GM18507 (cell line): ENCODE measurements at places on chromosomes 4 and X.

- no peak for DNase-seq
Observed at GRCh38 chr4:183182873-183183725, 84.0 kb downstream of the WWC2 start.

- DNase-seq, result no peak
Observed at GRCh38 chrX:40973619-40974018, 111.6 kb upstream of the USP9X start.

- no peak for DNase-seq
Observed at GRCh38 chr4:41935652-41936021, 408 bp downstream of the TMEM33 start.

DNA sequence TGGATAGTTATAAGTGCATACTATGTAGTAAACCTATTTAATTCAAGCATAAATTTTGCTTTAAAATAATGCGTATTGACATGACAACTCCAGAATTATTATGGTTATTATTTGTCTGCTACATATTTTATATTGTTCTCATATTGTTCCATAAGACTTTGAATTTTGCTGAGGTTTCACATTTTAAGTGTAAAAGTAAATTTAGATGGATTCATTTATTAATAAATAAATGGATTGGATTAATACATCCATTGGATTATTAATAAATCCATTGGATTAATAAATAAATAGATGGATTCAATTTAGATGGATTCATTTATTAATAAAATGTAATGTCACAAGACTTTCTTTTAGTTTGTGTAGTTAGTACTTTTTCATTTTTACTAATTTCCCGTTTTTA lies 1768.0 kb upstream of the PCDH10 start:
- DNase-seq, result no peak

DNA sequence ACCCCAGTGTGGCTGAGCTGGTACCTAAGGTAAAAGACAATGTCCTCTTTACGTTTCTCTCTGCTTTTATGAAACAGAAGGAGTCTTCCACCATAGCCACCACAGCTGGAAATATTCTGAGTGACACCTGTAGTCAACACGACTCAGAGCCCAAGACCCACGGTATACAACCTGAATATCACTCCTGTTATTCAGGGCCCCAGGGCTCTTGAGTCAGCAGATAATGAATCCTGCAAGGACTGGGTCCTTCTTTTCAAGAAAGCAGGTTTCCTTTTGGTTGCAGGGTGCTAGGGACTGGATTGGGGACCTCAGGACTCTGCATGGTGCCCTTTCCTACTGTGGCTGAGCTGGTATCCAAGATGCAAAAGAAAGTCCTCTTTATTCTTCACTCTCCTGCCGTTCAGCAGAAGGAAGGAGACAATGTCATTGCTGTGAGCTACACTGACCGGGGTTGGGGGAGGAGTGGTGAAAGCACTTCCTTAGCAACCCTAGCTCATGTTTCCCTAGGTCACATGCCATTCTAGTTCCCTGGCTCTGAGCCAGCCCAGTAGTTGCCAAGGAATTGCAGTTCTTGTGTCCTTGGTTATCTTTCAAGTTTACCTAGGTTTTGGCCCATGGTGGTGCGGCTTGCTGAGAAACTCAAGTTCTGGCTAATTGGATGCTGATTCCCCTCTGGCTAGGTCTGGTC lies 23.7 kb upstream of the UNC5C start:
- DNase-seq, result no peak

DNA sequence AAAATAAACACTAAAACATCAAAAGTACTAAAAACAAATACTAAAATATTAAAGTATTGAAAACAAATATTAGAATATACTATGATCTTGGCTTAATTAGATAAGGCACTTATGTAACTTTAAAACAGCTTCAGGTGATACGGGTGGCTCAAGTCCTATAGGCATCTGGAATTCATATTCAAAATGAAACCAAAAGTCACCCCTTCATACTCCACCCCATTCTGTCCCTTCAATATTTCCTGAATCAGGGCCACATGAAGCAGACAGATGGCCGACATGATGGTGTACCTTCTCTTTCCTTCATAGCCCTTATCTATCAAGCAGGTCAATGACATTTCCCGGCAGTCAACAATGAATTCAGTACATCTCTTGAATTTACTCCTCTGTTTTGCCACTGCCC lies 71.9 kb upstream of the MAGEB10 start:
- no peak for DNase-seq

GRCh38 chr4:66339007-66339406 lies 668.7 kb upstream of the EPHA5 start:
- DNase-seq, result no peak

DNA sequence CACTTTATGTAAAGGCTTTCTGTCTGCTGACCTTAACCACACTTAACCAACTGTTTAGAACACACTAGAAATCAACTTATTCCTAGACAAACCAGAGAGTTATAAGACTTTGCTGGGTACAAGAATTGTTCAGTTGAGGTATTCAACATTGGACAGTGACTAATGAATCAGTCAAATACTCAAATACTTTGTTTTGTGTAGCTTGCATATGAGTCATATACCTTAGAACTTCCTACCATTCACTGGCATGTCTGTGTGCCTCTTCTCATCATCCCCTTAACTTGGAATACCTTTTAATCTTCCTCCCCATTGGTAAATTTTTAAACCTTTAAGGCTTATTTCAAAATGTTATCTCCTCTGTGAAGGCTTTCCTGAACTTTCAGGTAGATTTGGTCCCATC lies 708.8 kb upstream of the GRIA3 start:
- no peak for DNase-seq

- DNase-seq, result no peak
Observed at GRCh38 chr4:5361968-5362367, 310.7 kb downstream of the STK32B start.

DNA sequence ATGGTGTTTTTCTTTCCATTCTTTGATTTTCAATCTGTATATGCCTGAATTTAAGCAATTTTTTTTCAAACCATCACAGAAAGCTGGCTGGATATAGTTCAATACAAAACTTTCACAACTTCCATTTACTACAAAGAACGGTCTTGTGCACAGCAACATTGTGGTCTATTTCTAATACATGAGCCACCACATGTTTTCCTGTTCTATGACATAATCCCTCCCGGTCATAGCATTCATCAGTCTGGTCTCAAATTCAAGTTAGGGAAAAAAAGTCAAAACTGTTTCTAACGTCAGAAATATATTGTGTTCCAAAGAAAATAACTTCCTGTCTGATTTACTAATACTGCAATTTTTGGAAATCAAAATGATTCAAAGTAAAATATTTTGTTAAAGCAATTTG lies 7.5 kb upstream of the CXCL6 start:
- no peak for DNase-seq

- no peak for DNase-seq
Observed at GRCh38 chrX:97490656-97491055, 606.9 kb downstream of the RPA4 start.

GRCh38 chr4:183674153-183674552 lies 15.1 kb downstream of the TRAPPC11 start:
- DNase-seq, result no peak

DNA sequence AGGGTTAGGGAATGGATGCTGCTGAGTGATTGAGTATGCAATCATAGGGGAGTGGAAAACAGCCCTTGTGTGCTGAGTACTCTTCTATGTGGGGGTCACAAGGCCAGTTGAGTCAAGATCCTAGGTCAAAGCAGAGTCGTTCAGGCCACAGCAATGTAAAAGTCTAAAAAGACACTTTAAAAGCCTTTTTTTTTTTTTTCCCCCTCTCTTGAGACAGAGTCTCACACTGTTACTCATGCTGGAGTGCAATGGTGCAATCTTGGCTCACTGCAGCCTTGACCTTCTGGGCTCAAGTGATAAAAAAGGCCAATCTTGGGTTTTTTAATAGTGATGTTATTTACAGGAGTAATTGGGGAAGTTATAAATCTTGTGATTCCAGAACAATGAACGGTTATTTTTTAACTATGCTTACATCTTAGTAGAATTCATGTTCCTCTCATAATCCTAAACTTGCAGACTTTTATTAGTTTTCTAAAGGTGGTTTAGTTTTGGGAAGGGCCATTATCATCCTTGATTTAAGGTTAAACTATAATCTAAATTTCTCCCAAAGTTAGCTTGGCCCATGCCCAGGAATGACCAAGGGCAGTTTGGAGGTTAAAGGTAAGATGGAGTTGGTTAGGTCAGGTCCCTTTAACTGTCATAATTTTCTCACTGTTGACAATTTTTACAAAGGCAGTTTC lies 82.2 kb upstream of the BMP2K start:
- no peak for DNase-seq

DNA sequence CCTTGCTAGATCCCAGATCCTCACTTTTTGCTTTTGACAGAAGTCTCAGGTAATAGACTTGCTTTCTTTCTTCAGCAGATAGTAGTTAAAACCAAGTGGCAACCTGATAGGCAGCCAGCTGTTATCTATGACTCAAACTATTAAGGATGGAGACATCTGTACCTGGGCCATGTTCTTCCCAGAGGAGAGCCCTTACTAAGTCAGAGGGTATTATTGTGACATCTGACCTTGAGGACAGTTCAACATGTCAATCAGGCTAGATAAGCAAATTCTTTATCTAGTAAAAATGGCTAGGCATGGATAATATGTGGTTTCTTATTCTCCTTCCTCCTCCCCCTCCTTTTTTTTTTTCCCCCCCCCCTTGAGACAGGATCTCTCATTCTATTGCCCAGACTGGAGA lies 39.2 kb downstream of the TRIM2 start:
- DNase-seq, result no peak

DNA sequence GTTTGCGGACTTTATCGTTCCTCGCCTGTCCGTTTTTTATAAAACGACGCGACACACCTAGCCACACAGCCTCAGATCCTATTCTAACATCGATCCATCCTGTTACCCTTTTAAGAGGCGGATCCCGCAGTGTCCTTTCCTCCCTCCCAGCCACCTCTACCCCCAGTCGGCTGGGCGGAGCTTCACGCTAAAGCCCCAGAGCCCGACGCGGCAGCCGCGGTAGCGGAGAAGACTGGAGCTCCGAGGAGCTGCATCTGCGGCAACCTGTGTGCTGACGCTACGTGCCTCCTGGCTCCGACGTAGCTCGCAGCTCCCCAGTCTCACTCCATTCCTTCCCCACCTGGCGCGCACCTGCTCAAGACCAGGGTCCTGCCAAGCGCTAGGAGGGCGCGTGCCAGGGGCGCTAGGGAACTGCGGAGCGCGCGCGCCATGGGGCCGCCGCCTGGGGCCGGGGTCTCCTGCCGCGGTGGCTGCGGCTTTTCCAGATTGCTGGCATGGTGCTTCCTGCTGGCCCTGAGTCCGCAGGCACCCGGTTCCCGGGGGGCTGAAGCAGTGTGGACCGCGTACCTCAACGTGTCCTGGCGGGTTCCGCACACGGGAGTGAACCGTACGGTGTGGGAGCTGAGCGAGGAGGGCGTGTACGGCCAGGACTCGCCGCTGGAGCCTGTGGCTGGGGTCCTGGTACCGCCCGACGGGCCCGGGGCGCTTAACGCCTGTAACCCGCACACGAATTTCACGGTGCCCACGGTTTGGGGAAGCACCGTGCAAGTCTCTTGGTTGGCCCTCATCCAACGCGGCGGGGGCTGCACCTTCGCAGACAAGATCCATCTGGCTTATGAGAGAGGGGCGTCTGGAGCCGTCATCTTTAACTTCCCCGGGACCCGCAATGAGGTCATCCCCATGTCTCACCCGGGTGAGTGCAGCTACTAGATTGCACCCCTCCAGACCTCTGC lies at the start of gene RNF128:
RNF128 (plus strand) TSS at position 217 of the 953 bp plus-strand sequence; CDS start at position 430, 213 bp downstream.
- no peak for DNase-seq

GRCh38 chr4:131339137-131339536 lies 1810.0 kb upstream of the PCDH10 start:
- DNase-seq, result no peak

DNA sequence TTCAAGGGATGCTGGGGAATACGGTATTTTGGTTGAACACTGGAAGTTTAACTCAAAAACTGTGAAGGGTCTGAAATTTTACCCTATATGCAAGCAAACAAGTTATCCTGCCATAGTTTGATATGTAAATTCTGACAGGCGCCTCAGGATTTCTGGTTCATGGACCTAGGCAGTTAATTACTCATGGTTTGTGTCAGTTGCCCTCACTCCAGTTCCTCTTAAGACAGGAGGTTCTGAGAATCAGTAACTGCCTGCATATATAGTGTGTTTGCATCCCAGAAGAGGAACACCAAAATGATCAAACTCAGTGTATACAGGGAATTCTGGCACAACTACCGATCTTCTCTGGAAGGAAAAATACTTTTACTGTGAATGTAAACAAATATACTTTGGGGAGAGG lies 360.4 kb upstream of the NWD2 start:
- no peak for DNase-seq

- DNase-seq, result no peak
Observed at GRCh38 chr4:82604522-82604921, 42.7 kb upstream of the TMEM150C start.

DNA sequence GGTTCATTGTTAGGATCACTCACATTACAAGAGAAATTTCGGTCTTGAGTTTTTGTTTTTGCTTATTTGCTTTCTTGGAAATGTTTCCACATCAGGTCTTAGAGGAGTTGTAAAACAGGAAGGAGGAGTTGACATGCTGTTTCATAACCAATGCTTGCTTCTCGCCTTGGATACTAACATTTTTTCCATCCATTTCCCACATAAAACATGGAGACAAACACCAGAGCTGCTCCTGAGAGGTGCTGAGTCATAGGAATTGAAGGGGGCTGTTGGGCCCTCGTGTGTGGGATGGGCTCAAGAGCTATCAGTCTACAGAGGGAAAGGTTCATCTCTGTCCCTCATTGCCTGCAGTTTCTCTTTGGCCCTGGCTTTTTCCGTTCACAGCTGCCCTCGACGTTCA lies 29.9 kb downstream of the TBL1X start:
- no peak for DNase-seq

GRCh38 chr4:98516042-98516440 lies 142.4 kb downstream of the TSPAN5 start:
- no peak for DNase-seq

GRCh38 chr4:83217721-83218522 lies 66.7 kb downstream of the COQ2 start:
- DNase-seq, result peak; percentile 75

GRCh38 chr4:76699751-76700310 lies 198.1 kb downstream of the SOWAHB start:
- DNase-seq, result no peak

- DNase-seq, result no peak
Observed at GRCh38 chr4:3415471-3416141, 26.2 kb upstream of the HGFAC start.

DNA sequence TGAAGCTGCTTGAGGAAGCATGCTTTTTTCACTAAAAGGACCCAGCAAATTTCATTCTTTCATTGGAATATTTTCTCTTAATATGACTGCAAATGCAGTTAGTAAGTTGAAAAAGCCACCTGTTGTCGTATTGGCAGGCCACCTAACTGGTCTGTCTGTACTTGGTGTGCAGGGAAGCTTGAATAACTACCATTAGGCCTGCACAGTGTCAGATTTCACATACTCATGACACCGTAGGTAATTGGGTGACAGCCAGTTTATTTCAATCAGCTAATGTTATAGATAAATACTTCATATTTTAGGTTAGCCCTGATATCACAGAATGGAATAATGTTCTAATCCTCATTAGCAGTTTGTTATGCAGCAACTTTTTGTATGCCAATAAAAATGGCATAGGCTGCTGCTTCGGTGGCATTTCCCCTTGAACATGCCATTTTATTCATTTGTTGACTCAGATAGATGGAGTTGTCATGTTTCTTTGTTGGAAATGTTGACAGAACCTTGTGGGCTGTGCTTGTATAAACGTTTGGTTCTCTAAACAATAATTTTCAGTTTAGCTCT lies 173.7 kb downstream of the RPA4 start:
- DNase-seq, result no peak

GRCh38 chr4:24632011-24632410 lies 47.7 kb upstream of the DHX15 start:
- DNase-seq, result no peak
